ENCODE measurements at places on chromosomes 6 and 20.

- DNase-seq = peak; percentile 44
Measured at GRCh38 chr6:49409951-49410542, 53.0 kb downstream of the MMUT start.

GRCh38 chr6:57193177-57193576 lies 21.1 kb downstream of the BAG2 start:
- no peak for DNase-seq

GRCh38 chr6:33746036-33746600 lies 587 bp downstream of the IP6K3 start:
- DNase-seq = no peak

GRCh38 chr6:22146931-22147701 lies 149.7 kb downstream of the PRL start:
- no peak for DNase-seq

DNA sequence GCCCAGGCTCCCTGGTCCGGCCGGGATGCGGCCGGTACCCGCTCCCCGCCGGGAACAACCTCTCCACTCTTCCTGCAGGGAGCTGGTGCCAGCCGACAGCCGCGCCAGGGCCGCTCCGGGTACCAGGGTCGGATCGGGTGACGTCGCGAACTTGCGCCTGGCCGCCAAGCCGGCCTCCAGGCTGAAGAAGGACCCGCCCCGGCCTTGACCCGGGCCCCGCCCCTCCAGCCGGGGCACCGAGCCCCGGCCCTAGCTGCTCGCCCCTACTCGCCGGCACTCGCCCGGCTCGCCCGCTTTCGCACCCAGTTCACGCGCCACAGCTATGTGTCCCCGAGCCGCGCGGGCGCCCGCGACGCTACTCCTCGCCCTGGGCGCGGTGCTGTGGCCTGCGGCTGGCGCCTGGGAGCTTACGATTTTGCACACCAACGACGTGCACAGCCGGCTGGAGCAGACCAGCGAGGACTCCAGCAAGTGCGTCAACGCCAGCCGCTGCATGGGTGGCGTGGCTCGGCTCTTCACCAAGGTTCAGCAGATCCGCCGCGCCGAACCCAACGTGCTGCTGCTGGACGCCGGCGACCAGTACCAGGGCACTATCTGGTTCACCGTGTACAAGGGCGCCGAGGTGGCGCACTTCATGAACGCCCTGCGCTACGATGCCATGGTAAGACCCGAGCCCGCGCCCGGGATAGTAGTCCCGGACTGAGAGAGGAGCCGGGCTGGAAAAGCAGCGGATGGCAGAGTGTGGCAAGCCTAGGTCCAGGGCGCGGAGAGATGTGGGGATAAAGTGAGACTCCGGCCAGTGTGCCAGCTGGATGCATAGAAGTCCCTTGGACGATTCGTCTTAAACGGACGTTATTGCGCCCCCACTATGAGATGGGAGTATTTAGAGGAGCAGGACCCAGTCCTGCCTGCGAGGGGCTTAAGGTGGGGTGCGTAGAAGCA lies at the start of gene NT5E:
NT5E (plus strand) TSS at position 266 of the 942 bp plus-strand sequence; CDS start at position 323, 57 bp downstream.
- DNase-seq = no peak

DNA sequence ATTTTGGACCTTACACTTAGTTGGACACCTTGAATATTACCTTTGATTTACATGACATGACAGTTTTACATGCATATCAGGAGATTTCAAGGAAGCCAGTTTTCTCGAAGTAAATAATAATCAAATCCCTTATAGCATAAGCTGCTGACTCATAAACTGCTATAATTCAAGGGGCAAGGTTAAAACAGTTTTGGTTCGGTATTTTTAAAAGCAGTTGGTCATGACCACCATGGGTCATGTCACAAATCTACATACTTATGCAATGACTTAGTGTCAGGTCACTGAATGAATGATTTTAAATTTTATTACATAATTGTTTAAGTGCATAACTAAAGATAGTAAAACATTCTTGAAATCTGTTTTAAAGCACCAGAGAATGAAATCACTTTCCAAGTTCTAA lies 158.0 kb downstream of the DST start:
- no peak for DNase-seq

- no peak for DNase-seq
Measured at GRCh38 chr6:165969184-165969583, 198.5 kb downstream of the TBXT start.

- no peak for DNase-seq
Measured at GRCh38 chr6:70390067-70390466, 23.2 kb upstream of the FAM135A start.

- DNase-seq = no peak
Measured at GRCh38 chr6:81743649-81744048, 8.8 kb downstream of the TENT5A start.

DNA sequence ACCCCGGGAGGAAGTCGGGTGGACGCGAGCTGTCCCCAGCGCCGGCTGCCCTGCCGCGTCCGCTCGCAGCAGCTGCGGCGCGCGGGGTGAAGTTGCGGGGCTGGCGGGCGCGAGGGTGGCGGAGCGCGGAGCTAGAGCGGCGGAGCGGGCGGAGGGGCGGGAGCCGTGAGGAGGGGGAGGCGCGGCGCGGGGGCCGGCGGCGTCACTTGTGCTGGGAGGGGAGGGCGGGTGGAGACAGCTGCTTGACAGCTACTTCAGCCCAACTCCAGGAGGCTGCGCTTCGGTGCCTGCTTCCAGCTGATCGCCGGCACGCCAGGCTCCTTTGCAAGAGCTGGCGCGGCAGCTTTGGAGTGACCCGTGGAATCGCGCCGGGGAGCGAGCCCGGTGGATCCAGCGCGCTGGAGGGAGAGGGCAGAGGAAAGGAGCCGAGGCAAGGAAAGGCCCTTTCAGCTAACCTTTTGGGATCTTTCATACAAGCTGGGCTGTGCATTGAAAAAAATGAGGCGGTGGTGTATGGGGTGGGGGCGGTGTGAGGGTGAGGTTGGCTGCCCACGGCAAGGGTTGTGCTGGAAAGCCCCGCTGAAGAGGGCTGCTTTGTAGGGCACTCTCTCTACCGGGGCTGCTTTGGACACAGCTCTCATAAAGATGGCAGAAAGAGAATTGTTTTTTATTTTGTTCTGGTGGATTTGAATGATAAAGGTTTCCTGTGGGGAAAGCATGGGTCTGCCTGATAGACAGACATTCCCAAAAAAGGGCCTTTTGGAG lies 24.6 kb downstream of the RIPOR2 start:
- no peak for DNase-seq

DNA sequence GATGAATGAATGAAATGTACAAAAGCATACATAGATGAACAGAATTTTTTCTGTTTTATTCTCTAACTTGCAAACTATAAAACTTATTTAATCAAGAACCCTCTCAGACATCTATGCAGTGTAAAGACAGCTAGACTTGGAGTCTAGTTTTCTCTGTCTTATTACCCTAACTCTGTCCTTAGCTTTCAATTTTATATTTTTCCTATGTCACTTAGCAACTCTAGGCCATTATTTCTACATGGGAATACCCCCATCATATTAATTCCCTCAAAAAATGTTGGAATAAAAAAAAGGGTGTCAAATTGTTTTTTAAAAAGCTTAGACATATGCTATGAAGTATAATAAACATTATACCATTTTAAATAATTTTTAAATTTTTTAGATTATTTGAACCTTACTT lies 1.2 kb downstream of the RHAG start:
- no peak for DNase-seq

GRCh38 chr6:156009656-156010055 lies 554.0 kb upstream of the NOX3 start:
- no peak for DNase-seq

DNA sequence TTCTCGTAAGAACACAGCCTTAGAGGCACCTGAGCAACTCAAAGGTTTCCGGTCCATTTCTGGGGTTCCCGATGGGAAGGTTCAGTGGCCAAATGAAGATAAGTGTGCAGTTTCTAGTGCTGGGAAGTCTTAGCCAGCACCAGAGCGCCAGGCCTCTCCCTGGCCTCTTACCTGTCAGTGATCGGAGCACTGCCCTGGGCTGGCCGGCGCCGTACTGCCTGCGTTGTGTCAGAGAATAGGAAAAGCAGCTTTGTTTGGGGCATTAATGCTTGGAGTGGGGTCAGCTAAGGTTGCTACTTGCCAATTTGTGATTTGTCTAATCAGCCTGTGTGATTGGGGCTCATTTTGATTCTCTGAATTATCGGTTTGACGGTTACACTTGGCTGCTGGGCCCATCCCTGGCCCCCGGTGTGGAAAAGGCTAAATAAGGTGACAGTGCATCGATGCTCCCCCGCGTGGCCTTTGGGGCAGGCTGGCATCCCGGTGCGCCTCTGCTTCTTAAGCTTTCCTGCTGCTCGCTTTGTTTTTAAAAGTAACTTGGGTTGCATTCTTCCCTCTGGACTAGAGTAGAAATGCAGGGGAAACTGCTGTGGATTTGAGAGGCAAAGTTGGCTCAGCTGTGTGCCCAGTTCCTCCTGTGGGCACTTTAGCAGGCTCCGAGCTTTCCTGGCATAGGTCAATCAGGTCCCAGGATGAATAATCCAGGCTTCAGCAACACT lies 51.8 kb downstream of the TCP11 start:
- DNase-seq = no peak
